ENCODE measurements at places on chromosomes 12 and 14.

DNA sequence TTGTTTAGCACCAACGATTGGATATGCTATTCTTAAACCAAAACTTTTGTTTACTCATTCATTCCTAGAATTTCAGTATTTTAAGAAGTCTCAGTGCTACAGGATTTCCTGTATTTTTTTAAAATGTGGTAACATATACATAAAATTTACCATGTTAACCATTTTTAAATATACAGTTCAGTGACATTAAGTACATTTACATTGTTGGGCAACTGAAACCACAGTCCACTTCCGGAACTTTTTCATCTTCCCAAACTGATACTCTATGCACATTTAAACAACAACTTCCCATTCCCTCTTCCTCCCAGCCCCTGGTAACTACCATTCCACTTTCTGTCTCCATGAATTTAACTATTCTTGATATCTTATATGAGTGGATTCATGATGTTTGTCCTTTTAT lies 30.3 kb downstream of the PDE3A start:
- DNase-seq = no peak

- DNase-seq = no peak
Measured at GRCh38 chr12:68263366-68263765, 10.0 kb upstream of the IL22 start.

DNA sequence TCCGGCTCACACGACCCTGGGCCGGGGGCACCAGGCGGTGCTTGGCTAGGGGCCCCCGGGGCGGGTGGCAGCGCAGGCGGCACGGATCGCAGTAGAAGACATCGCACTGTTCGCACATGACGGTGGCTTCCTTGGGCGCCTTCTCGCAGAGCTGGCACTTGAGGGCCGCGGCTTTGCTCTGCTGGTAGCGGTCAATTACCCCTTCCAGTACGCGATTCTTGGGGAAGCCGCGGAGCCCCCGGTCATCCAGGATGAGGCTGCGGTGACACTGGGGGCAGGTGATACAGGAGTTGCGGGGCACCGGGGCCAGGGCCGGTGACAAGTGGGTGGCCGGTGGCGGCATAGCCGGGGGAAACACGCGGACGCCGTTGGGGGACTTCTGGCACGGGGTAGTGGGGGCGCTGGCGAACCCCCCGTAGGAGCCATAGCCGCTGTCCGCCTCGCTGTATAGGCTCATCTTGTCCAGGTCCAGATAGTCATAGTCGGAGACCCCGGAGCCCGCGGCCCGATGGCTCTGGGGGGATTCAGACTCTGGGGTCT lies 553 bp downstream of the TRIM9 start:
- no peak for DNase-seq

DNA sequence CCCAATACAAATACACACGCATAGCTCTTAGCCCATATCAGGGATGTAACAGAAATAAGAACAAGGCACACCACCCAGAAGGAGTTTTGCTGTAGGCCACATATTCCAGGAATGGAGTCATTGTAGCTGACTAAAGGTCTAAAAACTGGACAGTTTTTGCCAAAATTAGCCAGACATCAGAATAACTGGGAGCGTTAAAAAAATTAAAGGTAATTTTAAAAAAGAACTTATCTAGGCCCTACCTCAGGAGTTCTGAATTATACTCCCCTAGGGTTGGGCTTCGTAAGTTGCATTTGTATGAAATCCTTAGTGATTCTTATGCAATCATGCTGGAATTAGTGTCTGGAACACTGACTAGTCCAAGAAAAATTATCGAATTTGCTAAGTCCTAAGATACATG lies 987.7 kb downstream of the GALC start:
- DNase-seq = no peak

GRCh38 chr12:31033681-31034080 lies 40.0 kb upstream of the DDX11 start:
- DNase-seq = no peak

GRCh38 chr12:3378655-3379054 lies 112.3 kb upstream of the PRMT8 start:
- no peak for DNase-seq

DNA sequence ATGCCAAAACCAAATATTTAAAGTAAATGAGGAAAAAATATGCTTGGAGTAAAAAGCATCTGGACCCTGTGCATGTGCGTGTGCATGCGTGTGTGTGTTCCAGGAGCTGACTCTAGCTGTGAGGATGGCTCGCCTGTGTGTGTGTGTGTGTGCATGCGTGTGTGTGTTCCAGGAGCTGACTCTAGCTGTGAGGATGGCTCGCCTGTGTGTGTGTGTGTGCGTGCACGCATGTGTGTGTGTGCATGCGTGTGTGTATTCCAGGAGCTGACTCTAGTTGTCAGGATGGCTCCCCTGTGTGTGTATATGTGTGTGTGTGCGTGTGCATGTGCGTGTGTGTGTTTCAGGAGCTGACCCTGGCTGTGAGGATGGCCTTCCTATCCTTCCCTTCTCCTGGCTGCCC lies 357.7 kb downstream of the CACNA1C start:
- no peak for DNase-seq

DNA sequence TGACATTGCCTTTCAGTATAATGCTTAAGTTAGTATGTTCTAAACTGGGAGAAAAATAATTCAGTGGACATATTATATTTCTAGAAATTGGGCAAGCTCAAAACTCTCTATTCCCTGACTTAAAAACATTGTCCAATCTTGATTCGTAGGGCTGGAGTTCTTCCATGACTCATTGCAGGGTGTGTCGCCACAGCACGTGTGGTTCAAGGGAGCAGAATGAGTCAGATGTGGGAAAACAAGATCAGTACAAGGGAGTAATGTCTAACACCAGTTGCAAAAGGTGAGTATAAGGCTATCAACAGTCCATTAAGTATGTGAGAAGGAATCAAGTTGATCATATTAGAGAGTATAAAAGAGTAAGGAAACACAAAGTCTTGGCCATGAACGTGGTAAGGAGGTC lies 887.0 kb downstream of the TMTC2 start:
- DNase-seq = peak; percentile 13

DNA sequence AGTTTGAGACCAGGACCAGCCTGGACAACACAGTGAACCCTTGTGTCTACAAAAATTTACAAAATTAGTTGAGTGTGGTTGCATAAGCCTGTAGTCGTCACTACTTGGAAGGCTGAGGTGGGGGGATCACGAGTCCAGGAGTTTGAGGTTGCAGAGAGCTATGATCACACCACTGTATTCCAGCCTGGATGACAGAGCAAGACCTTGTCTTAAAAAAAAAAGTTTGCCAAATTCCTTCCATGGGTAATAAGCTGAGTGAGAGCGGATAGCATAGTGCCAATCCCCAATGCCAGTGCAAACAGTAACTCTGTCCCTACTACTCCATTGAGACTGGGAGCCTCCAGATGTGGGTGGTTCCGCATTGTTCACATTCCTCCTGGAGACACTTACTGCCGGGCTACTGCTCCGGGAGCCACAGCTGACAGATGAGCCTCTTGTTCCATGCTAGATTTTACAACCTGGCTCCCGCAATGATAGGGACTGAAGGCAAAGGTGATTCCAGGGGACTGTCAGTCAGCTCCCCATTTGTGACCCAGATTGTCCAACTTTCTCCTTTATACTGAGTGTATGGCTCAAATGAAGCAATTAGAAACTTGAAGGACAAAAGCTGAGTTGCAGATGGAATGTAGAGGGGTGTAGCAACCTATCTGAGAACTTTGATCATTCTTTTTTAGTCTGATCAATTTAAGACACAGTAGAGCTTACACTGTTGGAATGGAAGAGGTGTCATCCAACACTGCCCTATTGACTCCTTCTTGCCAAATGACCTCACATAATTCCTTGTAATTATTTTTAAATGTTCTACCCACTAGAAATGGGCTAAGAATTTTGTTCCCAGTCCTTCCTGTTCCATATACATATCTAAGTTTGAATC lies 13.4 kb upstream of the FRMD6 start:
- DNase-seq = no peak

GRCh38 chr12:4556735-4557530 lies 5.1 kb upstream of the DYRK4 start:
- no peak for DNase-seq

DNA sequence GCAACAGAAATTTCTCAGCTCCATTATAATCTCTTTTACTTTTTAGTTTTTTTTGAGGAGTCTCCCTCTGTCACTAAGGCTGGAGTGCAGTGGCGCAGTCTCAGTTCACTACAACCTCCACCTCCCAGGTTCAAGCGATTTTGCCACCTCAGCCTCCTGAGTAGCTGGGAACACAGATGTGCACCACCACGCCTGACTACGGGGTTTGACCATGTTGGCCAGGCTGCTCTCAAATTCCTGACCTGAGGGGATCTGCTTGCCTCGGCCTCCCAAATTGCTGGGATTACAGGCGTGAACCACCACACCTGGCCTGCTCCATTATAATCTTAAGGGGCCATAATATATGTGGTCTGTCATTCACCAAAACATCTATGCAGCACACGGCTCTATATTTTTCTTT lies 23.4 kb downstream of the HNRNPC start:
- DNase-seq = no peak

DNA sequence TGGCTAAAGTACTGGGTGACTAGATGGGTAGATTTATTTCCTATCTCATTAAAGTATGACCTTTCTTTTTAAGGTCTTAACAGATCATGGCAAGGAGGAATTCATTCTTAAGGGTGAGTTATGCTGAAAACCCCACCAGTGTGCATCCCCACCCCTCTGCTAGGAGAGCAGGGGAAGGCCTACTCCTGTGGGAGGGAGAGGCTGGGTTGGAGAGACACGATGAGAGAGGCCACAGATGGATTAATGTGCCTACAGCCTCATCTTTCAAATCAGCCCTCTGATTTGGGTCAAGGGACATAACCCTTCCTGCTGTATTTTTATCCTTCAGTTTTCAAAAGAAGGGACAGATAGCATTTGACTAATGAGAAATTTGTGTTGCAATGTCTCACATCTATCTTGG lies 185.5 kb downstream of the SSPN start:
- no peak for DNase-seq
